ENCODE measurements at places on chromosomes 6 and 20.

DNA sequence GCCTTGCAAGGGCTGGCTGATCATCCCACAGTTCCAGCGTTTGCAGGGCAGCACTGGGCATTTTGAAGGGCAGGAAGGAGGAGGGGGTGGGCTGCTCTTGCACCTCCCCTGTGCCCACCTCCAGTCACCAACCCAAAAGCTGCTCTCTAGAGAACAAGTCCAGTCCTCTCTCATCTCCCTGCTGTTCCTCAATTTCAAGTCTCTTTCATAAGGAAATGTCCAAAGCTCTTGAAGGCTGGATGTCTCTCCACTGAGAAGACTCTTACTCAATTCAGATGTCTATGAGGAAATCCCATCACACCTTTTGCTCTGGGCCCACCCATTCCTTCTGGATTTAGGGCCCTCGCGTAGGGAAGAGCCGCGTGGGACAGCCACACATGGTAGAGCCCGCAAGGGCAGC lies 31.7 kb downstream of the WRNIP1 start:
- DNase-seq: no peak

DNA sequence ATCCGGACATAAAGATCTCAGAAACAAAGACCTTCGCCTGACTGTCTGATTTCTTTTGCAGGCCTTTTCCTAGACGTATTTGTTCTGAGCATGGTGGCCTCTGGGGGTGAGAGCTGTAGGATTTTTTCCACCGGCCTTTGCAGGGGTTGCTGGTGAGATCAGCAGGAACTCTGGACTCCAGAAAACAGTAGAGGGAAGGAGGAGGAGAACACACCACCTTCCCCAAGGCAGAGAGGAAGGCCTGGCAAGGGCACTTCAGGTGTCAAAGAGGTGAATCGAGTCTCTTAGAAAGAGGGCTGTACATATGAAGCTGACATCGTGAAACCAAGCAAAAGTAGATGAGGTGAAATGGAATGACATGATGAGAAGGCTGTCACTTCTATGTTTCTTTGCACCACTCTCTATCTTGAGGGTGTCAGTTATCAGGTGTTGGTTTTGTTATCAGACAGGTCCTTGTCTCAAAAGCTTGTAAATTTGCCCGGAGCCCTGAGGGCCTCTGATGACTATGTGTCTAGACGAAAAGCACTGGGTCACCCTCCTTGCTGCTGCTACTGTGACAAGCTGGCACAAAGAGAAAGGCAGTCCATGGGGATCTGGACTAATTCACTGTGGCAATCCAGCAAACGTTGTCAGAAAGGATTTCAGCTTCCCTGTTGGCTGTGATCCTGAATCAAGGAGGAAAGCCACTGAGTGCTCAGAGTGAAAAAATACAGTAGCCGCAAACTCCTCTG lies 91.3 kb upstream of the MAP3K7 start:
- no peak for DNase-seq

DNA sequence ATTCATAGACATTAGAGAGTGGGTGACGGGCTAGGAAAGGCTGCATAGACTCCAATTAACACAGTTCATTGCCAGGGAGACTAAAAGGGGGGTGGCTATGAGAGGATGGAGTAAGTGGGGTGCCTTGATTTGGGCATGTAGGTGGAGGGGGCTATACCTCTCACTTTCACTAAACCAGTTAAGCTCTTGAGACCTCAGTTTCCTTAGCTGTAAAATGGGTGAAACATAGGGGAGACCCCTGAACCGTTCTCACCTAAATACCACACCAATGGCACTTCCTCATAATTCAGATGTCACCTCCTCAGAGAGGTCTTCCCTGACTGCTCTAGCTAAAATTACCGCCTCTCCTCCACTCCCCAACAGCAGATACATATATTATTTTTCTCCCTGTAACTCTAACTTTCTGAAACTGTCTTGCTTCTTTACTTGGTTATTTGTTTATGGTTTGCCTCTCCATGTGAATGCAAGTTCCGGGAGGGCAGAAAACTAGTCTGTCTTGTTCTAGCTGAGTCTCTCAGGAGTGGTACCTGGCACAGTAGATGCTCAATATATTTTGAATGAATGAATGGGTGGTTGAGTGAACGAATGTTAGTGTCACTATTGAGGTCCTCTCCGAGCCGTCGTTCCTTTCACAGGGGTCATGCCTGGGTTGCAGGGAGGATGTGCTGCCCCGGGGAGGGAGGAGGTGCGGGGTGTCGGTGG lies 615 bp upstream of the EYA2 start:
- DNase-seq: no peak

DNA sequence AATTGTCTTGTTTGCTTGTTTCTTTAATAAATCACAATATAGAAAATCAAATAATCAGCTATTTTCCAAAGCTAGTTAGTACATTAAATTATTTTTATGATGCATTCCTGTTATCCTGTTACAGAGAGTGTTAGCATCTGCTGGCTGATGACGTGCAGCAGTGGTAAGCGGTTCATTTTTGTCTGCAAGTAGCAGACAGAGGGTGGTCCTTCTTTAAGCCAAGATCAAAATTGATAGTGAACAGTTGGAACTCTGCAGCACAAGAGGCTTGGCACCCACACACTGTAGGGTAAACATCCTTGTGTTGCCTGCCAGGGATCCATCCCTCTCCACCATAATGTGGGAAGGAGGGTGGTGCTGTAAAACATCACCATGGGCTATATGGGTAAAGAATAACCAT lies 158.3 kb downstream of the FRK start:
- DNase-seq: no peak

DNA sequence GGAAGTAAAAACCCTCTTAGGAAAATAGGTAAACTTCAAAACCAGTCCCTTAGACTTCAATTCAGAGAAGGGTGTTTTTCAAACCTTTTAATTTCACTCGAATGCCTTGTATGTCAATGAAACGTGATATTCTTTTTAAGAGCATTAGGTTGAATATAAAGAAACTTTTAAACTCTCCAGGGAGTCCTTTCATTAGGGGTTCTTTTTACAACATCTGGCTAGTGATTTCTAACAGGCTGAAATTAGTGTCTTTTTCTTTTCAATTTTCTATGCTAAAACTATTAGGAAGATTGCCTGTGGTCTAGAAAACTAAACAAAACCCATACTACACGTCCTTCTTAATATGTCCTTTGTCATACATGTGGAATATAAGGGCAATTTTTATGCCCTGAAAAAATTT lies 569.7 kb upstream of the CITED2 start:
- DNase-seq: no peak

GRCh38 chr20:43938932-43939761 lies 24.5 kb downstream of the TOX2 start:
- DNase-seq: peak; percentile 89

DNA sequence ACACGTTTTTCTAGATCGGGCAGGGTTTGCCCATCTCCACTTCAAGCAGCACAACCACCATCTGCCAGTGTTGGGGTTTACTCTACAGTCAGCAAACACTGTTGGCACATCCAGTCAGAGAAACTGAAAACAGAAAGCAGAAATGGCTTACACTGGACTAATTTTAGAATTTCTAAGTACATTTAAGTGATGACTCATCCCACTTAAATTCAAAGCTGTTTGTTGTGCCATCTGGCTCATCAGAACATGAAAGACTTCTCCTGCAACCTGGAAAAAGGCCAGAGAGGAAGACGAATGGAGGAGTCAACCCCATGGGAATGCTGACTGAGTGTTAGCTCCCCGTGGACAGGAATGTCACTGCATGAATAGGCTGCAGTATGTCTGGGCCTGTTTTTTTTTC lies 21.8 kb downstream of the FAM209B start:
- DNase-seq: peak; percentile 86

DNA sequence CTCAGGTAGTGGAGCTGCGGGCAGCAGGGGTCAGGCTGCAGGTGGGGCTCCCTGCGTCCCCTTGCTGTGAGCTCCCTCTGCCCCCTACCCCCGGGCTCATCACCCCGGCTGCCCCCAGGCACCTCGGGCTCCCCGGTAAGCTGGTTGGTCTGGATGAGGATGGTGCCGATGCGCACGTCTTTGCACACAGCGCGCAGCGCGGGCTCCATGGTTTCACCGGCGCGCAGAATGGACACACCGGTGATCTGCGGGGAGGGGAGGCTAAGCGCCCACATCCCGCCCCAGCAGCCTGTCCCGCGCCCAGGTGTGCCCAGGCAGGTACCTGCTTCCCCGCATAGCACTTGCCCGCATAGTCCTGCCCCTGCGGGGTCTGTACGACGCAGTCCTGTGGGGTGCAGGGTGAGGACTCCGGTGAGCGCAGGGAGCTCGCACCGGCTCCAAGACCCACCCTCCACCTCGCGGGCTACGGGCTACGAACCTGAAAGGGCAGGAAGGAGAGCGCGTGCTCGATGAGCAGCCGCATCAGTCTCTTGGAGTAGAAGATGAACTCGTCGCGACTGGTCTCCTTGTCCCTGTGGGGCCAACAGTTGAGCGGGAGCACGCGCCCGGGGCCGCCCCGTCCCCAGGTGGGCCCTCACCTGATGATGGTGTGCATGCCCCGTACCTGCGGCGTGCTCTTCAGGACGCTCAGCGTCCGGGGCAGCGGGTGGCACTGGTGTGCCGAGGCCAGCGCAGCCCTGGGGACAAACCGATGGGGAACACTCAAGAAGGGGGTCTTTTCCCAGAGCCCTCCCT lies 15.5 kb downstream of the UCKL1 start:
- DNase-seq: no peak

- peak; percentile 73 for DNase-seq
Observed at GRCh38 chr6:134063966-134064445, 11.6 kb upstream of the SLC2A12 start.

DNA sequence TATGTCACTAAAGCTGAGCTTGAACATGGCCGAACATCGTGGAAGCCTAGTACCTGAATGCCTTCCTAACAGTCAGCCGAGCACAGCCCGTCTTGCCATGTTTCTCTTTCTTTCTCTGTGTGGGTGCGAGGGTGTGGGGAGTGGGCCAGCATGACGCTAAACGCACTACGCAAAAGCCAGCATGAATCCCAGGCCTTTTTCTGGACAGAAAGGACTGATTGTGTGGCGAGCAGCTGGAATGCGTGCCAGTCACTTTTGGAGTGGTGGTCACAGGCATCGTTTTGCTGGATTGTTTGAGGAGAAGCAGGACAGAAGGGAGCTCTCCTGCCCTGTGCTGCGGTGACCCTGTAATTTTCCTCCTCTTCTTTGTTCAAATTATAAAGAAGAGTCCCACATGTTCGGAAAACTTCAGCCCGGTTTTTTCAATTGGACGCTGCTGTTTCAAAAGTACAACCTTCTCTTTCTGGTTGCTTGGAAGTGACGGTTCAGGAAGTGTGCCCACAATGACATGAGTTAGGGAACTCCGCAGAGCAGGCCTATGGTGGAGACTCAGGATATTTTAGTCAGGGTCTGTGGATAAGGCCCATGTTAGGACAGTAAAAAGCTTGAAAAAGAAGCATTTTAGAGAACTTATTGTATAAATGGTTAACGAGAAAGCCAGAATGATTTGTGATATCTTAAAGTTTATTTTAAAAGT lies 54.3 kb downstream of the PDE7B start:
- peak; percentile 16 for DNase-seq

GRCh38 chr20:44470327-44470726 lies 5.3 kb upstream of the TTPAL start:
- DNase-seq: no peak

All from AG08396 (cell line).